SJCRH30 (cell line): ENCODE measurements at places on chromosomes 5 and 9. TPM values are rescaled to one million over a fixed set of nuclear protein-coding genes. Genes with fewer than 3 reads are reported as not detected.

DNA sequence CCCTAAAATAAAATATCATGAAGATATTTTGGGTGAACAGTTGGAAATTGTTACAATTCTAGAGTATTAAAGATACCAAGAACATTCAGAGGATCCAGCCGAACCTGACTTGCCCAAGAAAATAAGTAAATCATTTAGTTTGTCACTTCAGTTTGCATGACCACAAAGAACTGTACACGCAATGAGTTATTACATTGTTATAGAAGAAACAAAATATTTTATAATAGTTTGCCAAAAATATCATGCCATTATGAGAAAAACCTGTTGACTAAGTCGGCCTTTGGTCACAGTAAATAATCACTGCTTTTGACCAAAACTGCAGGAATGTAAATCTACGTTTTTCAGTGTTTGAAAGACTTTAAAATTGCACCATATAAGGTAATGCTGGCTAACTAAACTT is 27.9 kb downstream of the TRIO start:
- no peaks in the 10 kb centered on the region for H3K4me1 ChIP-seq
- no peak overlapping the region for H3K27ac ChIP-seq
- no peak overlapping the region for H3K4me3 ChIP-seq
- no peaks in the 10 kb centered on the region for H3K27me3 ChIP-seq

The LHX3 gene
- total RNA-seq, result not detected in 2 replicates

The C5orf15 gene
- total RNA-seq, result 78.3 and 82.3 TPM in 2 replicates

The SAXO1 gene
- total RNA-seq, result not detected in 2 replicates

- H3K27me3 ChIP-seq, result no peaks in the 10 kb centered on the region
- no peak for DNase-seq
- no peaks in the 10 kb centered on the region for H3K36me3 ChIP-seq
- no peak overlapping the region for H3K27ac ChIP-seq
Measured at GRCh38 chr5:35832762-35833161, 23.9 kb upstream of the IL7R start.

GRCh38 chr5:41223962-41224361 is 10.6 kb upstream of the C6 start:
- no peaks in the 10 kb centered on the region for H3K4me1 ChIP-seq
- H3K4me3 ChIP-seq, result no peak overlapping the region
- no peaks in the 10 kb centered on the region; the same call in 1 of the 2 replicates for H3K27me3 ChIP-seq
- no peak overlapping the region for H3K27ac ChIP-seq
- no peaks in the 10 kb centered on the region for H3K36me3 ChIP-seq

DNA sequence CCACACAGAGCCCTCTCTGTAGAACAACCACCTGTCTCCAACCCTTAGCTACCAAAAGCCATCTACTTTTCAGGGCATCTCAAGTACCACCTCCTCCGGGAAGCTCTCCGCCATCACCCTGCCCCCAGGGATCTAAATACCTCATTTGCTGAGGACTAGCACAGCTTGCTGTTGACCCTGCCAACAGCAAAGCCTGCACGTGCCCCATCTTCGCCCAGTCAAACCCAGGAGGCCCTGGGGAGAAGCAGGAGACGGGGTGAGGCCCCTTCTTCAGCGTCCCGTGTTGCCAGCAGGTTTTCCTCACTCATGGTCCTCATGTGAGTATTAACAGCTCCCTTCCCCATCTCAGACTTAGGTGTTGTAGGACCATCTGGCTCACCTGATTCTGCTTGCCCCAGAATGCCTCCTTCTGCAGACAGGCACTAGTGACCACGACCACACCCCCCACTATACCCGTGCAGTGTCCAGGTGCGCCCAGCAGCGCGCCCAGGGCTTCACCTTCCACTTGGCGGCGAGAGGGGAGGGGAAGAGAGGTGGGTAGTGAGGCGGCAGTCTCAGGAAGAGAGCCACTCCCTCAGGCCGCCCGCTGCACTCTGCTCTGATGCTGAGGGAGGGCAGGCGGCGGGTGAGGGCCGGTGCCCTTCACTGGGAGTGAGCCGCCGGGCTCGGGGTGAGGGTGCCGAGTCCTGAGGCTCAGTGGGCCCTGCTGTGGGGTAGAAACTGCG is 11.1 kb downstream of the VAV2 start:
- peak overlapping the region; percentile 68 for H3K27ac ChIP-seq
- H3K36me3 ChIP-seq, result no peaks in the 10 kb centered on the region
- no peak overlapping the region for H3K4me3 ChIP-seq
- no peaks in the 10 kb centered on the region for H3K27me3 ChIP-seq
- no peak for DNase-seq
